ENCODE measurements at places on chromosomes 2 and 18.

DNA sequence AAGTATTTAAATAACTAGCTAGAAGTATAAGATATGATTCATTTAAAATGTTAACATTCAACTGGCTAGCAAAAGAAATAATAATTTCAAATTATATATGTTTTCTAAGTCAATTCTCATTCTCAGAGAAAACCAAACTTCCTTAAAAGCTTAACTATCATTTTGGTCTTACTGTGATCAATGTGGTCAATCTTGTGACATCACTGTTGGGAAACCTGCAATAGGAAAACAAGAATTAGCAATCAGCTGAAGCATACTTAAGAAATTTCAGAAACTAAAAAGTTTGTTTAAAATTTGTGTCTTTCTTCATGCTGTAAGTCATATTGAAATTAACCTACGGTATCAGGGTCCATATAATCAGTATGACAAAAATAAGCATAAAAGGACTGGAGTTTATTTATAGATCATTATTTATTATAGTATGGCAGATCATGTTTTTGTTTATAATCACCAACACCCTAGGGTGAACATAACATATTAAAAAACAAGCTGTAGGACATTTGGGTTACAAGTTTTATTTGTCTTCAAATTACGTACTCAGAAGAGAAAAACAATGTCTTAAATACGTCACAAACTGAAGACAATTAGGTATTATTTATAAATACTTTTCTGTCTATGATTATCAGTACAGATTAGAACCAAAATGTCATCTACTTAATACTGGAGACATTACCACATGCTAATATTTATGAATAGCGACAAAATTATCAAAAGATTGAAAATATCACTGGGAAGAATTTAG, 60.5 kb downstream of the BAZ2B start:
- no peak for DNase-seq
- no peaks in the 10 kb centered on the region for H3K4me1 ChIP-seq
- H3K36me3 ChIP-seq = peaks cover 2% of the 10 kb centered on the region

DNA sequence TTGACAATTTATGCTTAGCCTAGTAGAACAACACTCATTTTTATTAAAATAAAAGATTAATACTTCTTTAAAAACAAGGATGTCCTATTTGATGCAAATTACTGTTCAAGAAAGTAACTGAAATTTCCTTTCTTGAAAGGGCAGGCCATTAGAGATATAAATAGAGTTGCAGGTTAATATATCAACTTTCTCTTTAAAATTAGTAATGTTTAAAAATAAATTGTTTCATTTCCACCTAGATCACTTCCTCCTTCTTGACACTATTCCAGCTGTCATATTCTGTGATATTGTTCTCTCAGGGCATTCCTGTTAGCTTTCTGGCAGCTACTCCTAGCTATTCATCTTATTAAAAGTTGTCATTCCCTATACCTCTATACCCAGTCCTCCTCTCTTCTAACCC, 357.9 kb upstream of the NRP2 start:
- H3K36me3 ChIP-seq = no peaks in the 10 kb centered on the region
- no peak overlapping the region for H3K27ac ChIP-seq
- no peak for DNase-seq
- H3K27me3 ChIP-seq = no peaks in the 10 kb centered on the region
- no peaks in the 10 kb centered on the region for H3K4me1 ChIP-seq

GRCh38 chr2:13143451-13143850, 426.7 kb downstream of the TRIB2 start:
- H3K27me3 ChIP-seq = peaks cover 8% of the 10 kb centered on the region
- DNase-seq = no peak
- H3K4me3 ChIP-seq = no peak overlapping the region
- H3K27ac ChIP-seq = no peak overlapping the region
- no peaks in the 10 kb centered on the region for H3K4me1 ChIP-seq
- no peaks in the 10 kb centered on the region for H3K36me3 ChIP-seq

DNA sequence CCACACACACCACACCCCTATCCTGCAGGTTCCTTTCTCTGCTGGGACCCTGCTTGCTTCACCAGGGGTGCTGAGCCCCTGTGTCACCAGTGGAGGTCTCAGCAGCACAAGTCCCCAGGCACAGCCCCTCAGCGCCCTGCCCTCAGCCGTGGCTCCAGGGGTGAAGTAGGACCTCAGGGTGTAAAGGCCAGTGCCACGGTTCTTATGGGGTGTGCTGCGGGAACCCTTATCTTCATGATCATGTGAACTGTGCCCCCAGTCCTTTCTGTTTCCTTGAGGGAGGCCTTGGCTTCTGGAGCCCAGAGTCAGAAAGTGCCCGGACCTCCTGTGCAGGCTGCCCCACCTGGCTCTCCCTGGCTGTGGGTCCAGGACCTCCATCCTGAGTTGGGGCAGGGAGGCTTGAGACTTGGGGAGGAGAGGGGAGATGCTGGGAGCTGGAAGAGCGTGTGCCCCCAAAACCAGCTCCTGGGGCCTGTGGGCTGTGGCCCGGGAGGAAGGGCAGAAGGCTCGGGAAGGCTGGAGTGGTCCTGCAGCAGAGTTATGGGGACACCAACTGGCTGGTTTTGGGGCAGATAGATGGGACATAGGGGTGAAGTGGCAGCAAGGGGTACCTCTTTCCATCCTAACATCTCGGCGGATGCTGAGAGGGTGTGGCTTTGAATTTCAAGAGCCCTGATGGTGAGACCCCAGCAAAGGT, 20.2 kb upstream of the KLF11 start:
- peaks cover 9% of the 10 kb centered on the region for H3K27me3 ChIP-seq
- no peak overlapping the region for H3K4me3 ChIP-seq
- H3K4me1 ChIP-seq = peaks cover 4% of the 10 kb centered on the region
- peaks cover 2% of the 10 kb centered on the region for H3K36me3 ChIP-seq
- DNase-seq = no peak

DNA sequence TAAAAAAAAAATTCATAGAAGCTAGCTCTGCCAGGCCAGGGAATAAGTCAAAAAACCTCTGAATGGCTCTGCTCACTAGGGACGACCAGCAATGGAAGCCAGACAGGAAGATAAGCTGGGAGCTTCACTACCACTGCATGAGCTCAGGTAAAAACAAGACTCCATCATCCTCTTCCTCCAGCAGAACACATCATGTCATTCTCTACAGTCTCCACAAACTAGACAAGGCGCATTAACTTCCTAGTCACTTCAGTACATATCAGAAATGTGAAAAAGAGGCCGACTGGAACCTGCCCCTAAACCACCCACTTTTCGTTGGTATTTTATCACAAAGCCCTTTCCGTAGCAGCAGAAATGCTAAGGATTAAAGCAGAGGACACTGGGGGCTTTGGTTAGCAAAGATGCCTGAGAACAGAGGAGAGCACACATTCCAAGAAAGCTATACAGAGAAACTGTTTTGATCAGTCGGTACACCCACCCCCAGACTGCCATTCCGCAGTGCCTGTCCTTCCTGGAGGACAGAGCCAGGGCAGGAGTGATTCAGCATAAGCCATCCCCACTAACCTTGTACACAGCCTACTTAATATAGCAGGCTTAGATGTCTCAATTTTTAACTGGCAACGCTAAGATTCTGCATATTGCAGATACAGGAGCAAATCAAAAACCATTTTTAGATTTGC, 53.4 kb downstream of the AAK1 start:
- peaks cover 73% of the 10 kb centered on the region for H3K4me1 ChIP-seq
- no peak for DNase-seq
- H3K36me3 ChIP-seq = peaks cover 6% of the 10 kb centered on the region
- no peaks in the 10 kb centered on the region for H3K27me3 ChIP-seq
- H3K27ac ChIP-seq = peak overlapping the region; percentile 67
- H3K4me3 ChIP-seq = no peak overlapping the region

GRCh38 chr2:38835015-38835601, 40.6 kb downstream of the DHX57 start:
- no peak for DNase-seq
- peaks cover 27% of the 10 kb centered on the region for H3K36me3 ChIP-seq
- no peaks in the 10 kb centered on the region for H3K4me1 ChIP-seq
- no peak overlapping the region for H3K4me3 ChIP-seq

- no peak overlapping the region for H3K27ac ChIP-seq
- H3K27me3 ChIP-seq = peaks cover 27% of the 10 kb centered on the region
- no peaks in the 10 kb centered on the region for H3K36me3 ChIP-seq
- DNase-seq = no peak
- no peaks in the 10 kb centered on the region for H3K4me1 ChIP-seq
- no peak overlapping the region for H3K4me3 ChIP-seq
These were observed 110.5 kb upstream of the NCK2 start for GRCh38 chr2:105634198-105634597.

DNA sequence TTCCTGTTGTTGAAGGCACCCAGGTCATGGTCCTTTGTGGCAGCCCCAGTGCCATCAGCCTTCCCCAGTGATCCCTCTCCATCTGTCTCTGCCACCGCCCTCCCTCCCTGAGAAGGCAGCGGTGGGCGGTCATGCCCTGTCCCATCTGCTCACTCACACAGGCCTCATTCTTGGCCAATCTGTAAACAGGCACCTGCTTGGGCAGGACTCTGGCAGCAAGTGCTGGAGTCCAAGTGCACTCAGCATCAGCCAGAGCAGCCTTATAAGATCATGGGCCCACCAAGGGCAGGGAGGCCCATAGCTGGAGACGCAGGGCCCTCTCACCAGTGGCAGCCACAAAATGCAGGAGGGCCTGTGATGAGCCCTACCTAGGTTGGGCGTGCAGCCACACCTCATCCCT, 140.9 kb downstream of the TWIST2 start:
- H3K36me3 ChIP-seq = peaks cover 2% of the 10 kb centered on the region
- no peaks in the 10 kb centered on the region for H3K4me1 ChIP-seq
- H3K27me3 ChIP-seq = peaks cover 42% of the 10 kb centered on the region

DNA sequence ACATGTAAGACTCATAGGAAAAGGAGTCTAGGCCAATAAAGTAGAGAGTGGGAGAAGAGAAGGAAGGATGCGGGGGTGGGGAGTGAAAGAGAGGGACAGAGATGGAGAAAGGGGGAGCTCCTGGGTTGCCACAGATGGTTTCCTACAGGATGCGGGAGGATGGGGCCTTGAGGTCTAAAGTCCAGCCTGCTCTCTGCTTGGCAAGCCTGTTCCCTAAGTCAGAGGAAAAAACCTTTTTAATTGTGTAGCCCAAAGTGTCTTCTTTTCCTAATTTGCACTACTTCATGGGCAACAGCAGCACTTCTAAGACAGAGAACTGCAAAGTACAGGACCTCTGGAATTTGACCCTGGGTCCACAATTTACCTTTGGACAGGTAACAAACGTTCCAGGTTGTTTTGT, 1.4 kb upstream of the FAM110C start:
- H3K4me1 ChIP-seq = peaks cover 18% of the 10 kb centered on the region
- peaks cover 2% of the 10 kb centered on the region for H3K36me3 ChIP-seq
- H3K27me3 ChIP-seq = peaks cover 71% of the 10 kb centered on the region
- H3K4me3 ChIP-seq = no peak overlapping the region
- no peak for DNase-seq

DNA sequence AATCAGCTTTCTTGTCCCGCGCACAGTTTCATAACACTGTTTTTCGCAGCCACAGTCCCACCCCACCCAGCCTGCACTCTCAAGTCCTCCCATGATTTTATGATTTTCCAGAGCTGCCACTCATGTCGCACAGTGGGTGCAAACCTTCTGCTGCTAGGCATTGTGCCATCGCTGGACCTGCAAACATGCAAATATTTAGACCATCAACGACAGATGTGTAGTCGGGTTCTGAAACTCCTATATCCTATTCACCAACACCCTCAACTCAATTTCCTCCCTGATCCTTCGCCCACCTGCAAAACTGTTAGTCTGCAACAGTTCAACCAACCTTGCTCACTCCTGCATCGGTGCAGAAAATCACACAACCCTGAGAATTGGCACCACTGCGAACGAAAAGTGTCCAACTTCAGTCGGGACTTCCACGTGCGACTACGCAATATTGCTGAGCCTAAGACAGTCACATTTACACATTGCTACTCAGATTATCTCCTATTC, 871 bp upstream of the ALS2 start:
- H3K27me3 ChIP-seq = no peaks in the 10 kb centered on the region
- peaks cover 11% of the 10 kb centered on the region for H3K36me3 ChIP-seq
- peaks cover 21% of the 10 kb centered on the region for H3K4me1 ChIP-seq

DNA sequence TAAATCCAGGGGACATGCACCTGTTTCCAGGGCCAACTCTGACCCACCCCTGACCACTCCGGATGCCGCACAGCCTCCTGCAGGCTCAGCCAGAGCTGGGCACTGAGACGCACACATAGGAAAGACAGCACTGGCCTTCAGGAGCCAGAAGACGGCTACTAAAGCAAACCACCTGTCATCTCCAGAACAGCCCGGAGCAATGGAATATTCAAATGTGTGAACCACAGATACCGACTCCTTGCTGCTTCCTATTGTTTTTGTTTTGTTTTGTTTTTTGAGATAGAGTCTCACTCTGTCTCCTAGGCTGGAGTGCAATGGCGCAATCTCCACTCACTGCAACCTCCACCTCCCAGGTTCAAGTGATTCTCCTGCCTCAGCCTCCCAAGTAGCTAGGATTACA, 94.0 kb downstream of the LAMA1 start:
- H3K27me3 ChIP-seq = peaks cover 11% of the 10 kb centered on the region
- H3K4me3 ChIP-seq = no peak overlapping the region
- DNase-seq = no peak
- no peaks in the 10 kb centered on the region for H3K4me1 ChIP-seq

GRCh38 chr2:33412920-33413319, 63.5 kb upstream of the RASGRP3 start:
- DNase-seq = no peak
- no peak overlapping the region for H3K27ac ChIP-seq
- no peaks in the 10 kb centered on the region for H3K4me1 ChIP-seq
- H3K4me3 ChIP-seq = no peak overlapping the region

DNA sequence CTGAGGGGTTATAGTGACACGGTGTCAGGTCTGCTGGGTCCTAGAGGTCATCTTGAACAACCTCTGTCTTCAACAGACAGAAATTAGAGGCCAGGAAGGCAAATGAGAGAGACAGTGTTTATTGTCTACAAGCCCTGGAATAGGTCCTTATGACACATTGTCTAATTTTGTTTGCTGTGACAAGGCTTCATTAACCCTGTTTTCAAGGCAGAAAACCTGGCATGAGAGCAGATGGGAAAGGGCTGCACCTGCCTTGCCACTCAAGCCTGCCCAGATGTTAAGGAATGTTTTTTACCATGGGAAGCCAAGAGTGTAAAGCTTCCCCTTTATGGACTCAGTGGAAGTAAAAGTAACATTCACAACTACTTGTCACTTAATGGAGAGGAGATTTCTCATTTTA, 275.3 kb downstream of the KCNS3 start:
- no peak overlapping the region for H3K27ac ChIP-seq
- no peak overlapping the region for H3K4me3 ChIP-seq
- no peaks in the 10 kb centered on the region for H3K4me1 ChIP-seq
- H3K27me3 ChIP-seq = no peaks in the 10 kb centered on the region
- no peak for DNase-seq

DNA sequence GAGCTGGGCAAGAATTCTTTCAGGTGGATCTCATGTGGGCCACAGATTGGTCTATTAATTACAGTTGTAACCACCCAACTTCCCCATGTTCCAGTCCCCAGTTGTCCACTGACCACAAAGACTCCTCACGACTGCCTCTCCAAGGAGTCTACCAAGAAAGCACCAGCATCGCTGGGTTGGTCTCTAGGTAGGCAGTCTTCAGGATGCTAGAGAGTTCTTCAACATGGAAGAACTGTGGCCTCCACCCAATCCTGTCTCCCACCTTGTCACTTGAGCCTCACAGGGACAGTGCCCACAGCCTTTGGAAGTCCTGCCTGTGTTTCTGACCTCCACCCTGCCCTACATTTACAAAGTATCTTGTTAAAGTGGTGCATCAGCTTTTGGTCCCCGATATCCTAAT, 184.7 kb upstream of the FN1 start:
- no peaks in the 10 kb centered on the region for H3K4me1 ChIP-seq
- no peak overlapping the region for H3K27ac ChIP-seq
- no peaks in the 10 kb centered on the region for H3K36me3 ChIP-seq
- H3K27me3 ChIP-seq = peaks cover 12% of the 10 kb centered on the region

Data from central memory CD8-positive, alpha-beta T cell (primary cell).